ENCODE measurements at places on chromosomes 11 and 22. TPM values are rescaled to one million over a fixed set of nuclear protein-coding genes. Genes with fewer than 3 reads are reported as not detected.

RFPL2 gene
- not detected for total RNA-seq

STARD10 gene
- 21.0 TPM for total RNA-seq

ZFP91 gene
- 38.0 TPM for total RNA-seq

MRPL23 gene
- total RNA-seq: 123 TPM

LRRC4C gene
- not detected for total RNA-seq

AASDHPPT gene
- 27.3 TPM for total RNA-seq

APOBEC3B gene
- total RNA-seq: 27.5 TPM

DUSP8 gene
- 1.3 TPM for total RNA-seq

ZNF214 gene
- total RNA-seq: 1.5 TPM

BATF2 gene
- 0.98 TPM for total RNA-seq

PDE2A gene
- 1.0 TPM for total RNA-seq

All from A549 treated with ZK216348 at 1 μM for 4 hours (cell line).